T-helper 2 cell (primary cell): ENCODE measurements at places on chromosomes 7 and 10.

- DNase-seq: no peak
Observed at GRCh38 chr7:63039882-63040281, 958.8 kb upstream of the ZNF722 start.

GRCh38 chr7:98224701-98225181, 13.5 kb downstream of the BHLHA15 start:
- no peak for DNase-seq

DNA sequence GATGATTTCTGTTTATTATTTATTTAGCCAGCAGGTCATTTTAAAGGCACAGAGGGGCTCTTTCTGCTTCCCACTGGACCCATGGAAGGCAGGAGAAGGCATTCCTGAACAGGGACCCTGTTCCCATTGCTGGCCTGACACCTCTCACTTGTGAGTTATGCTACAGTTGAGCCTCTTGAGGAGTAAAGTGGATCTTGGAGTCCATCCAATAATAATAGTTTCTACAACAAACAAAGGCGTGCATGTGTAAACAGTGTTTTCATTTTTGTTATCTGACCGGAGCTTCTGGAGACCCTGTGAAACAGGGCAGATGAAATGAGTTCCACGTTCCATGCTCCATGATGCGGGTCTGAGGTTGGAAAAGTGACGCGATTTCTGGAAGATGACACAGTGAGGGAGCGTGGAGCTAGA, 127.3 kb upstream of the HABP2 start:
- no peak for DNase-seq

- no peak for DNase-seq
Observed at GRCh38 chr7:133478591-133479135, 225.8 kb downstream of the EXOC4 start.

DNA sequence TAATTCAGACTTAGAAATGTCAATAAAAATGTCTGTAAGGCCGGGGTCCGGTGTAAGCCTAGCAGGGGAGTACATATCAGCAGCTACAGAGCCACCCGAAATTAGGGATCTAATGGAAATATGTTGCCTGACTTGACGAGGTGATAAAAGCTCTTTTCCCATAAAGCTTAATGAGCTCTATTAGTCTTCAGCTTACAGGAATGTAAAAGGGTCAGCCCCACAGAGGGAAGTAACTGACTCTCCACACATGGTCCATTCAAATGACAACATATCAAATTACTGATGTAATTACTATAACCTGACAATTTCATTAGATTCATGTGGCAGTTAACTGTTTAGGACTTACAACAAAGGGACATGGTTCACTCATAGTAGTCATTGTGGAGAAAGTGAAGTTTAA, 62.3 kb downstream of the ATE1 start:
- no peak for DNase-seq

DNA sequence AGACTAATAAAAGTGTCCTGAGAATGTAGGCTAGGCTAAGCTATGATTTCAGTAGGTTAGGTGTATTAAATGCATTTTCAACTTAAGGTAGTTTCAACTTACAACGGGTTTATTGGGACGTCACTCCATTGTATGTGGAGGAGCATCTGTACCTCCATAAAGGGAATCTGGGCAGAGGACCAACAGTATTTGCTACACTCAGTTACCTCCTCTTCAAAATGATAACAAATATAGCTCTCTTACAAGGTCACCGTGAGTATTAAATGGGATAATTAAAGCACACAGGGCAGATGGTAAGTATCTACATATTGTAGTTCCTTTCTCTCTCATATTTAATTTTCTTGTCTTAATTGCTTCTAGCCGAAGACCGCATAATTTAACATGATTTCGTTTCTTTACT, 59.0 kb upstream of the FGL2 start:
- no peak for DNase-seq

GRCh38 chr10:43206391-43207235, 60.3 kb downstream of the RASGEF1A start:
- no peak for DNase-seq

DNA sequence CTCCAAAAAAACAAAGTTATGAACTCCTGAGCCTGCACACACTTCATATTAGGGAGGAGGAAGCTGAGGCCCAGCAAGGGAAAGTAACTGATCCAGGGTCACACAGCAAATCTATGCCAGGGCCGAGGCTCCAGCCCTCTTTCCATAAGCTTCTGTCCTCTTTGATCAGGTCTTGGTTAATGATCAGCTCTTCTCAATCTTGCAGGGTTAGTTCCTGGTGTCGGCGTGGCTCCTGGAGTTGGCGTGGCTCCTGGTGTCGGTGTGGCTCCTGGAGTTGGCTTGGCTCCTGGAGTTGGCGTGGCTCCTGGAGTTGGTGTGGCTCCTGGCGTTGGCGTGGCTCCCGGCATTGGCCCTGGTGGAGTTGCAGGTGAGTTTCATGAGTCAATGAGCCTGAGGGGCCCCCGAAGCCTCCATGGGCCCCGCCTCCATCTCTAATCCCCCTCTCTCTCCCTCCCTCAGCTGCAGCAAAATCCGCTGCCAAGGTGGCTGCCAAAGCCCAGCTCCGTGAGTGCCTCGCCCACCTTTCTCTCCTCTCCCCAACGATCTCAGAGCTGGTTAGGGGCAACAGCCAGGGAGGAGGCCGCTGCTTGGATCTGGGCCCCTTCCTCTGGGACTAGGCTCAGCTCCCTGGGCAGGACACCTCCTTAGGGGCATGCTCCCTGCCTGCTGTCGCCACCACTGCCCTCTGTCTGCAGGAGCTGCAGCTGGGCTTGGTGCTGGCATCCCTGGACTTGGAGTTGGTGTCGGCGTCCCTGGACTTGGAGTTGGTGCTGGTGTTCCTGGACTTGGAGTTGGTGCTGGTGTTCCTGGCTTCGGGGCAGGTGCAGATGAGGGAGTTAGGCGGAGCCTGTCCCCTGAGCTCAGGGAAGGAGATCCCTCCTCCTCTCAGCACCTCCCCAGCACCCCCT, 23.7 kb upstream of the LIMK1 start:
- no peak for DNase-seq

- DNase-seq: no peak
Observed at GRCh38 chr10:87973635-87974034, 110.2 kb downstream of the PTEN start.

- no peak for DNase-seq
Observed at GRCh38 chr10:126407831-126408230, 19.6 kb upstream of the ADAM12 start.

DNA sequence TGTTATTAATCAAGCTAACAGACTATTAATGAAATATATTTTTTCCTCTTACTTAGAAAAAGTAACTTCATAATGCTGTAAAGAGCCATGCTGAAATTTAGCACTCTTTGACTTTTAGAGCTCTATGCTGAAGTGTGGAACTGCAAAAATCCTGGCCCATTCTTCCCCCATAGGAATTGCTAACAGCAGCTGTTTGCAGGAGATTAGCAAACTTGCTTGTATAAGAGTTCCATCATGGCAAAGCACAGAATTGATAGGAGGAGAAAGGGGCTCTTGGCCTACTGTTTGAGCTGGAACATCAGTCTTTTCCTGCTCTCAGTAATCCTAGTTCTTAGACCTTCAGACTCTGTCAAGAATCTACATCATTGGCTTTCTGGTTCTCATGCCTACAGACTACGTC, 18.3 kb upstream of the GNAT3 start:
- DNase-seq: no peak

GRCh38 chr10:114885443-114885842, 52.6 kb upstream of the TRUB1 start:
- no peak for DNase-seq

- no peak for DNase-seq
Observed at GRCh38 chr7:104723001-104723400, 291.0 kb upstream of the KMT2E start.

DNA sequence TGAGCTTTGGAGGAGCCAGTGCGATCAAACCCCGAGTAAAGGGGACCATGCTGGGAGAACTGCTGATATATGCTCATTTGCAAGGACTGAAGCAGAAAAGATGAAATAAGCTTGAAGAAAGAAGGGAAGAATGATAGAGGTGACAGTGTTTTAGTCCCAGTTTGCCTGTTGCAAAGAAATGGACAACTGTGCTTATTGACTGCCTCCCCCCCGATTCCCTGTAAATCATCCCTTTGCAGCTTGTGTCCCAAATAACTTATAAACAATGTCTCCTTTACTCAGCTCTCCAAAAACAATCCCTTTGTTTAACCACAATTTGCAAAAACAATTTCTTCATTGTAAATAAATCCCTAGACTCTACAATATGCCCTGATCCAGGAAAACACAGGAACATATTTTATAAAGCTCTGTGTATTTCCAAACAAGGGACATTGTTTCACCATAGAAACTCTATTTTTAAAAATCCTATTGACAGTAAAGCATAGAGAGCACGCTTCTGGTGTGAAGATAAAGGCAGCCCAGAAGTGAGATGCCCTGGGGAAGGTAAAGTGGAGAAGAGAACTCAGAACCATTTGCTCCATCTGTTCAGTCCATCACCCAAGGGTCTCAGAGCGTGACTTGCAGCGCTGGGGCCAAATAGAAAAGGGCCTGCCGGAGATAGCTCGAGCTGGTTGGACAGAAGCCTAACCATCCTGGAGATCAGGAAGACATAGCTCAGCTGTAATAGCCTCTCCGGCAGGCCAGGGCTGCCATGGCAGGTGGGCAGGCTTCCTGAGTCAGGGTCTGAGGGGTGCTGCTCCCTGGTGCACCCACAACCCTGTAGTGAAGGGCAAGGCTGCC, 280.5 kb downstream of the WDR11 start:
- DNase-seq: no peak

DNA sequence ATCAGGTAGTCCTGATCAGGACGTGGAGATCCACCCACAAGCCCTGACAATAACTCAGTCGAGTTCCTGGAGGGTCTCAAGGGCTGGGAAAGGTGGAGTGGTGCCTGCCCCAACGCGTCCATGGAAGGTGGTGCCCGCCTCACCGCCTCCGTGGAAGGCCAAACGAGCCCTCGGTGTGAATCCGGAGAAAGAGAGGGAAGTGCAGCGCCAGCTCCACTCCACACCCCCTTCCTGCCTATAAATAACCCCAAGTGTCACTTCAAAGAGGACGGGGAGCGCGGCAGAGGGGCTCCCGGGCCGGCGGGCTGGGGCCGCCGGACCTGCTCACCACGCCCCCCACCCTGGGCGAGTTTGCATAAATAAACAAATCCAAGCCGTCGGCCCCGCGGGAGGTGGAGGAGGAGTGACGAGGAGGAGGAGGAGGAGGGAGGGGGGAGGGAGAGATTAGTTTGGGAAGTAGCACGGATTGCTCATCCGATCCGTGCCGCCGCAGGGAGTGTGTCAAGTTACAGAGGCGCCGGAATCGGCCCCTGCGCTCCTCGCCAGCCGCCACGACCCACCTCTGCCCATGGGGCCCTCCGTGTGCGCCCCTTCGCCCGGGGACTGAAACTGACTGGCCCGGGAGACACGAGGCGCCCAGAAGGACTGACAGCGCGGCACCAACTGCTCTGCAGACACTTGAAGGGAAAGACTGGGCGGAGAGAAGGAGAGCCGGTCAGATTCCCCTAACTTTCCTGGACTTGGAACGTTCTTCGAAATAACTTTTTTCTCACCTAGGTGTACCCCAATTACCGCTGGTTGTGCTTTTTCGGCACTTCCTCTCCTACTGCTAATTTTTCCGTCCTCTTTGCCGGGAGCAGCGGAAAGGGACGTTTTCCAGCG, at the start of gene COL13A1:
COL13A1 (plus strand) TSS at position 473 of the 882 bp plus-strand sequence. CDS start 518 bp downstream, outside the sequence.
- DNase-seq: no peak

DNA sequence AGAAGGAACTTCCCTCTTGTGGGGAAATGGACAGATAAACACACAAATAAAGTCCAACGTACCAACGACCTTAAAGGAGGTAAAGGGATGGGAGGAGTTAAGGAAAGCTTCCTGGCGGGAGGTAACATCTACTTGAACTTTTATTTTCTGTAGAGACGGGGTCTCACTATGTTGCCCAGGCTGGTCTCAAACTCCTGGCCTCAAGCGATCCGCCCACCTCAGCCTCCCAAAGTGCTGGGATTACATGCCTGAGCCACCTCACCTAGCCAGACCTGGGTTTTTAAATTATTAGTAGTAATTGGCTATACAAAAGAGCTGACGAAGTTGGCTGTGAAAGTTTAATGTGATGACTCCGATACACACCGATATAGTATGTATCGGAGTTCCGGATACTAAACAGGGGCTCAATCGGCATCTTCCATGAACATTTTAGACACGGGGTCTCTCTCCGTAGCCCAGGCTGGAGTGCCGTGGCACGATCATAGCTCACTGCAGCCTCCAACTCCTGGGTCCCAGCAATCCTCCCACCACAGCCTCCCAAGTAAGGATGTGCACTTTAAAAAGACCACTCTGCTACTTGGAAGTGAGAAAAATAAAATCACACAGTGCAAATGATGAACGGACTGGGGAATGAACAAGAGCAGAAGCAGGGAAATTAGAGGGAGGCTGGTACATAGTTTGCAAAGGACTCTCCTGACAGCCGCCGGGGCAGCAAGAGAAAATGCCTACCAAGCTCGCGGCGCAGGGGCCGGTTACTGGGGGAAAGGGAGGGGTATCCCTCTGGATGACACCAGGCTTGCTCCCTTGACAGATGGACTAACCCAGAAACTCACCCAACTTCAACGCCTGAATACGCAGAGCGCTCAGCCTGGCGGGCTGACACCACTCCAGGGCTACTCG, 1.0 kb downstream of the BCL7B start:
- DNase-seq: no peak

GRCh38 chr10:101014230-101014884, 14.7 kb downstream of the LZTS2 start:
- DNase-seq: peak; percentile 54

DNA sequence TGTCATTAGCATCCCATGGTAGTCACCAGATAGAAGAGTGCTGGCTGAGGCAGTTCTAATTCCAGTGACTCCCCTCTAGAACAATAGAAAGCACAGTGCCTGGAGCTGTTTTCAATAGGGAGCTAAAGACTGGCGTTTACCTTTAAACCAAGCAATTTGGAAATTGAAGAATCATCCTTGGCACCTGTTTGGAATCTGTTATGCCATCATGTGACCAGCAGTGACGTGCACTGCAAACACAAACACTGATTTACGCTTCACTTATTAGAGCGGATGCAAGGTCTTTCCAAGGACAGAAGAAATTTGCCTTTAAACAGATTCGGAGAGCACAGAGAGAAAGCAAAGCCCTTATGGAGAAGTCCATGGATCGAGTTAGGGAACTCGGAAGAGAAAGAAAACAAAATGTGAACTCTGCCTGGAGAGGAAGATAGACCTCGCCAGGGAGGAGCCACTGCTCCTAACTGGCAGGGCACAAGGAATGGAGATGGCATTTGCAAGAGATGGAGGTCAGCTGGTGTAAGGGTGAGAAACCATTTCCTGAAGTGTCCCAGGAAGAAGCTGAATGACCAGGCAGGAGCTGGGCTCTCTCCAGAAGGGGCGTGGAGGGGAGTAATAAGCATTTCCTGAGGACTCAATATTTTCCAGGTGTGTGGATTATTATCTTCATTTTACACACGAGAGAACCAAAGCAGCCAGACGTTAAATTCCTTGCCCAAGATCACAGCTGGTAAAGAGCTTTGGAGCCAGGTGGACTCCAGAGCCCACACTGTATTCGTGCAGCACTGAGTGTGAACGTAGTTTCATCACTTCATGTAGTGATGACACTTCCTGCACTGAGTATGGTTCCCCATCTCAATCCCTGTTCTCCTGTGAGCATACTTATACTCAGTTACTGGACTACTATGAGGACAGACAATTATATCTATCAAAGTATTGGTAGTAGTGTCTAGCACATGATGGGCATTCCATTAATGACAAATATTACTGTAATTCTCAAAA, 97.7 kb downstream of the CUBN start:
- no peak for DNase-seq
